ENCODE measurements at places on chromosomes 7 and 10. TPM values are rescaled to one million over a fixed set of nuclear protein-coding genes. Genes with fewer than 3 reads are reported as not detected.

EPO gene
- 0.18 TPM for polyA plus RNA-seq

MUC3A gene
- polyA plus RNA-seq = 0.04 TPM

ZNF503 gene
- 85.5 TPM for polyA plus RNA-seq

NEBL gene
- polyA plus RNA-seq = 85.3 TPM

GOLGA7B gene
- polyA plus RNA-seq = 0.40 TPM

NKX1-2 gene
- not detected for polyA plus RNA-seq

SPDYE2B gene
- polyA plus RNA-seq = 1.6 TPM

GRCh38 chr7:3370921-3371320 is 69.9 kb downstream of the SDK1 start:
- no peak for DNase-seq

- DNase-seq = no peak
Observed at GRCh38 chr7:24826662-24827020, 69.4 kb upstream of the GSDME start.

DNA sequence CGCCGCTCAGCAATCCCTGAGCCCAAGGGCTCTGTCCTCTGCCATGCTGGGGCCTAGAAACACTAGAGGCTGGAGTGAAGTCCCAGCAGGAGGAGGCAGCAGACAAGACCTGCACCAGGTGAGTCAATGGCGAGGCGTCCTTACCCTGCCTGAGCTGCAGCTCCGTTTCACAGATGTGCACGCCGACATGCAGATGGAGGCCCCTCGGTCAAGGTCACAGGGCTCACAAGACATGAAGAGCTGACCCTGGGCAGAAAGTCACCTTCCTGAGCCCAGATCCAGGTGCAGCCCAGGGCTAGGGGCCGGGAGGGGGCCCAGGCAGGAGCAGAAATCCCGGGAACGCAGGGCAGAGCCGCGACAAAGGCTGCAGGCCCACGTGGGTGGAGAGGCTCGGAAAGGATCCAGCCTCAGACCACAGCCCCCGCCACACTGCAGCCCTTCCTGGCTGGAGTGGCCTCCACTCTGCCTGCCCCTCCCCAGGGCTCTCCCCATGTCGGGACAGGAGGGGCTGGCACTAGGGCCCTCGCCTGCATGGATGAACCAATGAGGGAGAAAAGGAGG is 23.8 kb downstream of the PDGFA start:
- DNase-seq = no peak

DNA sequence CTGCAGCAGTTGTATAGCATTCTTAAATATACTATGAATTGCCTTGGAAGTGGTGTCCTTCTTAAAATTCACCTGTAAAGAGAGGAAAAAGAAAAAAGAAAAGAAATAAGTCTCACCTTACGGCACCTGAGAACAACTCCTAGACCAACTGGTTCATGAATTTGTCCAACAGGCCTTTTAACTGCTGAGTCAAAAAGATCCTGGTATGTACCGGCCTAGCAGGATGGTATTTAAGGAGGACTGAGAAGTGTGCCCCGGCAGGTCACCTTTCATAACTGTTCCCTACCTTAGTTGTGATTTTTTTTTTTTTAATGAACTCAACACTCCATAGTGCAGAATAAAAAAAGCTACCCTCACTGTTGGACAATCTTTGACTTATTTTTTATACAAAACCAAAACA is 25.8 kb downstream of the STN1 start:
- DNase-seq = no peak

DNA sequence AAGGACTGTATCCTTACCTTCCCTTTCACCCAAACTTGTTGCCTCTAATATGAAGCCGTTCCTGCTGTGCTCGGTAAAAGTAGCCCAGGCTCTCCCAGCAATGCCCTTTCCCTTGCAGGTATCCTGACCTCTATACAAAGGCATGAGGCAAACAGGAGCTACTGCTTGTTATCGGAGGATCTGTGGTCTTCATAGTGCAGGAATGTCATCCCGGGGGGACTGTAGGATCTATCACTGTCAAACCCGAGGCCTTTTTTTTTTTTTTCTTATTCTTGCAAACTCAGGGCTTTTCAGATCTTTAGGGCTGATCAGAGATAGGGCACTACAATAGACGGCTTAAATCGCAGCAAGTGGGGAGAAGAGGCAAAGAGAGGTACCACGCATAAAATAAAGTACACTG is 1206.6 kb downstream of the TYW1 start:
- DNase-seq = no peak

DNA sequence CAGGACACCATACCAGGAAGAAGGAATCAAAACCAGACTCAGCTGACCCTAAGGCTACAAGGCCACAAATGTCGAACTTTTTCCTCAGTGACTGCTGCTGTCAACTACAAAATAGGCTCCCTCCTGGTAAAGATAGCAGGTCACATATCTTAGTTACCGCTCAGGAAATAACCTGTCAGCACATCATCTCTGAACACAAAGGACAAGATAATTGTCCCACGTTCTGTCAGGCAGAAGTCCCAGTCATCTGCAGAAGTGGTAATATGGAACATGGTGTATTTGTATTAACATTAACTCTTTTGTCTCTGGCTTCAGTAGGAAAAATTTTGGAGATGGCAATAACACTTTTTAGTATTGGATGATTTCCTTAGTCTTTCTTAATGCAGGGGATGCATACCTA is 630.2 kb upstream of the LRRTM3 start:
- DNase-seq = no peak

DNA sequence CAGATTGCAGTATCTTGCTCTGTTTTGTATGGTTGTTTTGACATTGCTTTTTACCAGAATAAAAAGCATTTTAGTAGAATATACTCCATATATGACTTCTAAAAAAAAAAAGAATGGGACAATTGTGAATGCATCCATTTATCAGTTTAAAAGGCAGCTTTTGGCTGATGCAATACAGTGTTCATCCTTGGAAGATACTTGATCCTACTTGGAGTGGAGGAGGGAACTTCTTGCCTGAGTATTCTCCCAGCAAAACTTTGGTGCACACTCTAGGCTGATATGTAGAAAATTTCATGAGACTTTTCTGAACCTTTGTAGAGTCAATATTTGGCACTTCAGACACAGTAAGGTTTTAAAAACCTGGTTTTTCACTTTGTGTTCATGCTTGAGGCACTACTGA is 40.2 kb downstream of the WDR11 start:
- DNase-seq = no peak

DNA sequence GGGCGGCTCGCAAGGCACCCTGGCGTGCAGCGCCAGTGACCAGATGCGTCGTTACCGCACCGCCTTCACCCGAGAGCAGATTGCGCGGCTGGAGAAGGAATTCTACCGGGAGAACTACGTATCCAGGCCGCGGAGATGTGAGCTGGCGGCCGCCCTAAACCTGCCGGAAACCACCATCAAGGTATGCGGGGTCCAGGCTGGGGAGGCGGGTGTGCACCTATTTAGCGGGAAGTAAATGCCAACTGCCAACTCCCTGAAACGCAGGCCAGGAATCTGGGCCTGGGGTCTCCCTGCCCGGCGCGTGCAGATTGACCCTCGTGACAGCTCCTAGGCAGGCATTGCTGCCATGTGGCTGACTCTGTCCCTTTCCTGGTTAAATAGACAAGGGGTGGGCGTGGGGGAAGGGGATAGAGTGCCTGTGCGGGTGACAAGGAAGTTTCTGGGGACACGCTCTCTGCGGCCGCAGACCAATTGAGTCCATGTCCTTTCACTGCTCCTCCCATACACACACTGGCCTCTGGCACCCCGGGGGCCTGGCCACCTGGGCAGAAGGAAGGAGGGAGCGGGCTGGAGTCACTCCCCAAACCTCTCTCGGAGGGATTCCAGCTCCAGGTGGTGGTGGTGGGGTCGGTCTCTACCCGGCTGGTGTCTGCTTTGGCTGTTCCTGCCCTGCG is 2.7 kb downstream of the EVX1 start:
- DNase-seq = no peak

Measured in left renal pelvis (tissue), 4 donors.